ENCODE measurements at places on chromosomes 4 and X.

- no peak for DNase-seq
Observed at GRCh38 chr4:4332529-4332928, 42.5 kb downstream of the ZBTB49 start.

GRCh38 chr4:45648846-45649245 is 475.0 kb downstream of the GABRG1 start:
- DNase-seq = no peak

DNA sequence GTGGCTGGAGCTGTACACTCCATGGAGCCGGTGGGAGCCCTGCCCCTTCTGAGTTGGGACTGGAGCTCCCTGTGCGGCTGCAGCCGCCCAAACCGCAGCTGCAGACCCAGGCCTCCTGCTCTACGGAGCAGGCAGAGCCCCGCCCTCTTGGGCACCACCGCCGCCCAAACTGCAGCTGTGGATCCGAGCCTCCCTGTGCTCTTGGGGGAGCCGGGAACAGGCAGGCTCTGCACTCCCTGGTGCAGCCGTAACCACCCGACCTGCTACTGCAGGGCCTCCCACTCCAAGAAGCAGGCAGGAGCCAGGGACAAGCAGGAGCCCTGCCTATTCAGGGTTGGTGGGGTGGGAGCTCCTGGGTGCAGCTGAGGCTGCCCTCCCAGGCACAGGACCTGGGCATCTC is 237.5 kb upstream of the ATP6AP2 start:
- no peak for DNase-seq

DNA sequence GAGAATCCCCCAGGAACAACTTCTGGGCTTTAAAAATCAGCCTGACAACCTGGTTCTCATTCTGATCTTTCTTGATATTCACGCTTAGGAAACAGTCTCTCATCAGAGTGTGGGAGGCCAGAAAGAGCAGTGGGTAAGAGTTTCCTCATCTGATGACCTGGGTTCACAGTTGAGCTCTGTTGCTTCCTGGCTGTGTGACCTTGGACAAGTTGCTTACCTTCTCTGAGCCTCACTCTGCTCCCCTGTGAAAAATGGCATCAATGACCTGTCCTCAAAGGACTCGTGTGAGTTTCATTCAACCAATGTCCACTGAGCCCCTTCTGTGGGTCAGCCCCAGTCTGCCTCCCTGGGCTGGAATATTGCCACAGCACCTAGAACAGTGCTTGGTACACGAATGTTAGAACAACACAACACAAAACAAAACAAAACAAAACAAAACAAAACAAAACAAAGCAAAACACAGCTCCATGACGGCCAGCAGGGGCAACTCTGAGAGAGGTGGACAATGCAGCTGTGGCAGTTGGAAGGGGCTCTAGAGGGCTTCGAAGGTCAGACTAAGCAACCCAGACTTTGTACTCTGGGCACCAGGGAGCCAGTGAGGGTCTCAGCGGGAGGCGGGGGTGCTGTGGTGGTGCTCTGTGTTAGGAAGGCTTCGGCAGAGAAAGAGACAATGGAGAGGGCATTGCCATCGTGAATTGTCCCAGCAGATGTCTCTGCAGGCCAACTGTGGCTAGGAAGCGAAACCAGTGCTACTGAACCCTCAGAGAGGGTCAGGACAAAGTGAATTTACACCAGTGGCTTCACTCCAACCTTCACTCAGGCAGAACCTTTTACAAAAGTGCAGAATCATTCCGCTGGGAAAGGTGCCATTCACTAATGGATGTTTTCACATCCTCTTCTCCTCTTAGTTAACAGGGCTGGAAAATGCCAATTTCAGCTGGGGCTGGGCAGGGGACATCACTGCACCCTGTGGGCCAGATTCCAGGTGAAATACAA is 14.3 kb upstream of the C4orf50 start:
- DNase-seq = no peak

DNA sequence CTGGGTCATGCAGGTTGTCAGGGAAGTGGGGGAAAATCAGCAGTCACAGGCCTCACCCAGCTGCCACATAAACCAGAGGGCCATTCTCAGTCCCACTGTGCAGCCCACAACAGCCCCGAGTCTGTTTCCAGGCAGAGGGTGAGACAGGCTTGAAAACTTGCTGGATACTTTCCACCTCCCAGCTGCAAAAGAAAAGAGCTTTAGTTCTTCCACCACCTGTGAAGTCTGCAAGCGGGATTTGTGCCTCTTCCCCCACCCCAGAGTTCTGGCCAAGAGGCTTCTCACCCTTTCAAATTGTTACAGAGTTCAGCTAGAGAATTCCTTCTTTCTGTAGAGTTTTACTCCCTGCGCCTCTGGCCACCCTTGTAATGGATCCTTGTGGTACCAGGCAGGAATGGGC is 115.5 kb upstream of the ZDHHC15 start:
- DNase-seq = no peak

DNA sequence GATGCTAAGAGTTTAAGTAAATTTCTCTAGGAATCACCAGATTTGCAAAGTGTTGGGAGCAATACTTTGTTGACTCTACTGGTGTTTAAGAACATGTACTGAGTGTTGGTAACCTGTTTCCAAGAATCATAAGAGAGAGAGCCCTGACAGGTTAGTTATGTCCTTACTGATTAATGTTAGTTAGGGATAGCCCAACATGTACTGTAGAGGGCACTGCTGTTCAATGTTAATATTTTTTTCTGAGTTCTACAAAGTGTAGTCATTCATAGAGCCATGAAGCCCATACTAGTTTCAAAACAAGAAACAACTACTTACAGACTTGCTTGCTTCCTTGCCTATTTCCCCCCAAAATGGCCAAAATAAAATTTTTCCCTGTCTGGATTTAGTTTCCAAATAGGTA is 11.9 kb downstream of the TMPRSS11D start:
- DNase-seq = no peak

GRCh38 chr4:6378493-6379445 is 93.6 kb downstream of the PPP2R2C start:
- no peak for DNase-seq

DNA sequence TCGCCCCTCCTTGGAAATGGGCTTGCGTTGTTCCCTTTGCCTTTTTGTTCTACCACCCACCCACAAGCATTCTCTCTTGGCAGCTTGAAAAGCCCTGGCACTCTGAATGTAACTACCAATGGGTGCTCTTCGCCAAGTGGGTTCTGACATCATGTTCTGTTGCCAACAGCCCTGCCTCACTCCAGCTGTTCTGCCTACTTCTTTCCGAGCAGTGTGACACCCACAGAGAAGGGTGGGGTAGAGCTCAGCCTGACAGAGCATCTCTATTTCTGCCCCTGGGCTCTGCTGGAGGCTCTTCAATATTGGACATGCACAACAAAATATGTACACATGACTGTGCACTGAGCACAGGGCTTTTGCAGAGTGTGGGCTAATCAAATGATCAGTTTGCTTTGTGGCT is 15.6 kb upstream of the EXOSC9 start:
- no peak for DNase-seq

- DNase-seq = no peak
Observed at GRCh38 chr4:125787707-125788106, 473.0 kb downstream of the FAT4 start.

DNA sequence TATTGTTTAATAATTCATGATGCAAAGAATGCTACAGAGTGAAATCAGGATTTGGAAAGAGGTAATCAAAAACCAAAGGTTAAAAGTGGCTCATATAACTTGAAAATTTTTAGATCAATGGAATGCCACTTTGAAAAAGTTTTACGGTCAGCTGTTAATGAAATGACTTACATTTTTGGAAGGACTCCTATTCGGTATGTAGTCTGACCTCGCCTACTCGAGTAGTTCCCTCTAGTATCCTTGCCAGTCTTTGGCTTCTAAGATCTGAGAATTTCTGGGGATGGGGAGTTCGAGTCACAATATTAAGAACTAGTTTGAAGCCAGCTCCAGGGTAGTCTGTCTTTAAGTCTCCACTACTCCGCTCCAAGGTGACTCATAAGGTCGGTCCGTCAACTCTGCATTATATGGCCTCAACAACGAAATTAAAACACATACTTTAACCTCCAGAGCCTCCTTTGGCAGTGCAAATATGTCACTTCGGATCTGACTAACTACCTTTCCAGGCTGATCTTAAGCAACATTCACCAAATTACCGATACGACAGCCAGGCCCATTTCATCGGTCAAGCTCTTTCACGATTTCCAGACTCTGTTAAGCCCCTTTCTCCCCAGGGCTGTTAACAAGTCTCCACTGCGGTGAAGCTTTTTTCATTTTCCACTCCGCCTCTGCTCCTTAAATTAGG is 733 bp upstream of the NAA15 start:
- DNase-seq = peak; percentile 54

DNA sequence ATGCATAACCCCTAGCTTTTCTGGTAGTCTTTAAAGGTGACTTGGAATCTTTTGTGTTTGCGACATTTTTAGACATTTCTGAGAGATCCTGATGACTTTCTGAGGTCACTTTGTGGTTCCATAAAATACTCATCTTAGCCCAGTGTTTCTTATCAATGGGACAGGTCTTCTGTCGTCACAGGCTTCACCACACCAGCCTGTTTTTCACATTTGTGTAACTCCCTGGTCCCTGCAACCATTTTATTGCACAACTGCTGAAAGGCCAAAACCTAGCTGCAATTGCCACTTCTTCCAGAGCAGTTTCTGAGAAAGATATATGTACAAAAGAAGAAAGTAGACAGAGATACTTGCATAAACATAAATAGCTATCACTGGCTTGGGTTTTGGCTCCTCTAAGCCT is 120.9 kb downstream of the IL15 start:
- no peak for DNase-seq

DNA sequence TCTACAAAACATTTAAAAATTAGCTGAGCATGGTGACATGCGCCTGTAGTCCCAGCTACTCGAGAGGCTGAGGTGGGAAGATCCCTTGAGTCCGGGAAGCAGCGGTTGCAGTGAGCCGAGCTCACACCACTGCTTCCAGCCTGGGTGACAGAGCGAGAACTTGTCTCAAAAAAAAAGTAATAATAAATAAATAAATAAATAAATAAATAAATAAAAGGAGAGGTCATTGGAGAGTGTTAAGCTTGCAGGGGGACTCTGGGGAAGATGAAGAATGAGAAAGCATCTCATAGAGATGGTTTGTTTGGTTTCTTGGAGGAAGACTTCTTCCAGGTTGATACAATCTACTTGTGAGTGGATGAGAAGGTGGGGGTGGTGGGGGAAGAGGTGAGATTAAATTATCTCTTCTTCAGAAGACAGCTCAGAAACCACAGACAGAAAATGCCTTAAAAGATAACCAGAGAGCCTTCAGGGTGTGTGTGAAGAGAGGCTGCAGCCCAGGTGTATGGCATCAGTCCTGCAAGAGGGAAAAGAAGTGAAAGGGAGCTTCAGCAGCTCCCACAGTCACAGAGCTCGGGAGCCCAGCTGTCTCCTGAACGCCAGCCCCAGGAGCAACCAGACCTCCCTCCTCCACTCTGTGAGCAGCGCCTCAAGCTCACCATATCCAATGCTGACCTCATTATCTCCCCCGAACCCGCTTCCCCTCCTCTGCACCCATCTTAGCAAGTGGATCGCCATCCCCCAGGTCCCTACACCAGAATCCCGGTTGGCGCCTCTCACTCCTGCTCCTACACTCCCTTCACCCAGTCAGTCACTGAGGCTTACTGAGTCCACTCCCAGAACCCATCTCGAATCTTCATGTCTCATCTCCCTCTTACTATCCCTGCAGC is 48.2 kb downstream of the RBM47 start:
- no peak for DNase-seq

GRCh38 chr4:177427192-177427591 is 15.0 kb downstream of the AGA start:
- no peak for DNase-seq

DNA sequence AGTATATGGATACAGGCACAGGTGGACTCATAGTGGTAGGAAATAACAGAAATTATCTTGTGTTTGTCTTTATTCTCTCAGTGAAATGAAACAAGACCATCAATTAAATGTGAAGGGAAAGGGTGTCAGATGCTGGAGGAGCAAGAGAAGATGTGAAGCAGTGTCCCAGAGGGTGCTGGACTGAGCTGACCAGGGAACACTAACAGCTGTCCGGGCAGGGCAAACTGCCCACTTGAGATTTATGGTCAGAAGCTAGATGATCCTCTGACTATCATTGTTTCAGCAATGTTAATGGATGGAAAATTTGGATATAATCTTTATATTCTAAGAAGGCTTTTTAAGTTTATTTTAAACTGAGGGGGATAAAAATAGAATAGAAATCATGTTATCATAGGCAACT is 267.2 kb upstream of the SLC7A11 start:
- DNase-seq = no peak

- no peak for DNase-seq
Observed at GRCh38 chr4:107972605-107973004, 17.1 kb upstream of the HADH start.

DNA sequence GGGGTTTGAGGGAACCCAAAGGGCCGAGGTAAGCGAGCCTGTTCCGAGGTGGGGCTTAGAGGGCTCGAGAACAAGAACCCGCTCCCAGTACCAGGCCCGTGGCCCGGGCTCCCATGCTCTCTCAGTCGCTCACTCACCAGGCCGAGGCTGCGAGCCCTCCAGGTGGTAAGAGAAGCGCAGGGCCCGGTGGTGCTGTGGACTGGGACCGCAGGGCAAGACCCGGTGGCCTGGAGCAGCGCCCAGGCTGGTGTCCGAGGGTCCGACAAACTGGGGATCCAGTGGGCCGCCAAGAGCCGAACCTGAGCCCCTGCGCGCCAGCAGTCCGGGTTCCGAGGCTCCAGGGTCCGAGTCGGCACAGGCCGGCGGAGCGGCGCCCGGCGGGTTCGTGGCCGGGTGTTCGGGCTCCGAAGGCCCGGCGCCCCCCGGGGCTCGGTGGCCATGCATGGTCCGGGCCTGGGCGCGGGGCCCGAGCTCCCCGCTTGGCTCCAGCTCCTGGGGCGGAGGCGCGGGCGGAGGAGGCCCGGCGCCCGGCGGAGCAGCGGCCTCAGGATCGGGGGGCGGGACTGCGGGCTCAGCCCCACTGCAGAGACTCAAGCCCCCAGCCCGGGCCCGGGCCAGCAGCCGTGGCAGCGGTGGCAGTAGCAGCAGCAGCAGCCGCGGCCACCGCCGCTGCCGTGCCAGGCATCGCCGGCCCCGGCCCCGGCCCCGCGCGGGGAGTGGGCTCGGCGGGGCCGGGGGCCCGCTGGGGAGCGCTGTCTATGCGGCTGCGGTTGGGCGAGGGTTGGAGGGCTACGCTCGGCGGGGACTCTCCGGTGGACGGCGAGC is 833 bp downstream of the FGD1 start:
- no peak for DNase-seq

DNA sequence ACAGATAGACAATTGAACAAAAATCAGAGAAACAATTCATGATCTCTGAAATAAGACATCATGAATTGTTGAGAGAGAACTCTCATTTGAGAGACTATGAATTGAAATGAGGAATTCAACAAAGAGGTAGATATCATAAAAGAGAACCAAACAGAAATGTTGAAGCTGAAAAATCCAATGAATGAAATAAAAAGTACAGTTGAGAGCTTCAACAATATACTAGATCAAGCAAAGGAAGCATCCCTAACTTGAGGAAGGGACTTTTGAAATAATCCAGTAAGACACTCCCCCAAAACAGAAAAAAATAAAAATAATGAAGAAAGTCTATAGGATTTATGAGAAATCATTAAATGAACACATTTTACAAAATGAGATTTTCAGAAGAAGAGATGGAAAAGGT is 310.0 kb upstream of the PCDH10 start:
- no peak for DNase-seq

GRCh38 chrX:43750248-43750676 is 94.2 kb downstream of the MAOA start:
- peak; percentile 56 for DNase-seq
